ENCODE measurements at places on chromosomes 16 and 17. TPM values are rescaled to one million over a fixed set of nuclear protein-coding genes. Genes with fewer than 3 reads are reported as not detected.

The TERB1 gene
- polyA plus RNA-seq = not detected

The HELZ gene
- 2.8 TPM for polyA plus RNA-seq

The NT5C gene
- polyA plus RNA-seq = 93.0 TPM

The CFAP97D1 gene
- polyA plus RNA-seq = not detected

The ZSCAN10 gene
- polyA plus RNA-seq = not detected

The PLA2G10 gene
- not detected for polyA plus RNA-seq

The TMIGD1 gene
- polyA plus RNA-seq = 1.9 TPM

The FBXW10 gene
- 0.31 TPM for polyA plus RNA-seq

The CACNG1 gene
- polyA plus RNA-seq = 0.38 TPM

The CASKIN2 gene
- polyA plus RNA-seq = 8.9 TPM

The CHST4 gene
- polyA plus RNA-seq = 0.88 TPM

The C17orf78 gene
- 3.0 TPM for polyA plus RNA-seq

The CCL17 gene
- polyA plus RNA-seq = not detected

Measured in aorta (tissue), 5 donors.